Activated CD8-positive, alpha-beta T cell treated with anti-CD3 and anti-CD28 coated beads for 36 hours (primary cell): ENCODE measurements at places on chromosomes 1 and 21.

GRCh38 chr1:2617971-2618470 lies 14.8 kb downstream of the MMEL1 start:
- H3K27ac ChIP-seq, result no peak overlapping the region
- no peak overlapping the region for H3K4me3 ChIP-seq
- DNase-seq, result no peak
- H3K36me3 ChIP-seq, result no peaks in the 10 kb centered on the region
- peaks cover 15% of the 10 kb centered on the region for H3K4me1 ChIP-seq
- no peaks in the 10 kb centered on the region for H3K27me3 ChIP-seq

DNA sequence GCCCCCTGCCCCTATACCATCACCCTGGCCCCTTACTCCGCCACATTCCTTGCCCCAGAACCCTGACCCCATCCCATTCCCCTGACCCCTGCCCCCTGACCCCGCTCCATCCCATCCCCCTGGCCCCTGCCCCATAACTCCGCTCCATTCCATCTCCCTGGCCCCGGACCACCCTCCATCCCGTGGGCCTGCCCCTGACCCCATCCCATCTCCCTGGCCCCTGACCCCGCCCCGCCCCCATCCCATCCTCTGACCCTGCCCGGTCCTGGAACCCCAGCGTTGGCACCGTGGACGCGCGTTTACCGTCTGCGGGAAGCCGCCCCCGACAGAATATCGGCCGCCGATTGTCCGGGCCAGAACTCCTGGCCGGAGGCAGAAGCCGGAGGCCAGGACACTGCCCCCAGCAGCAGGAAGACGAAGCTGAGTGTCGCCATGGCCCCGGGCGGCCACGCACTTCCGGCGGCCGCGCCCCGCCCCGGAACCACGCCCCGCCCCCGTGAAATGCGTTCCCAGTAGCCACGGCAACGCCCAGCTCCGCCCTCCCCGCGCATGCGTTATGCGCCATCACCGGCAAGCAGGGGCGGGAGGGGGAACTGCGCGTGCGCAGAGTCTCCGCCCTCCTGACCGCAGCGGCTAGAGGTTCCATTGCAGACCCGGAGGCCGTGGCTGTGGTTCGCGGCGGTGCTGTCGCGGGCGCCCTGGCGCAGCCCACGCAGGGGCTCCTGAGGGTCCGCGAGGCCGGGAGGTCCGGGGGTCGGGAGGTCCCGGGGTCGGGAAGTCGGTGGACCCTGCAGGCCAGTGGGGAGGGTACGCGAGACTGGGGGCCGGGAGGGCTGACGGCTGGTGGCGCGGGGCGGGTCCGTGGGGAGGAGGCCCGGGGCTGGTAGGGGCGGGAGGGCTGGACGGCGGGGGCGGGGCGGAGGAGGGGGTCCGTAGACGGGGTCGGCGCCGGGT lies at the start of gene POFUT2:
TSS of gene POFUT2 (minus strand) at position 458 of the 954 bp plus-strand sequence. CDS start at position 434, 24 bp downstream.
- H3K4me3 ChIP-seq, result peak within 1 kb of the TSS; percentile 77
- H3K36me3 ChIP-seq, result peaks cover 5% of the 10 kb centered on the region
- peaks cover 8% of the 10 kb centered on the region for H3K4me1 ChIP-seq
- peak; percentile 97 for DNase-seq
- H3K27me3 ChIP-seq, result no peaks in the 10 kb centered on the region

- peak overlapping the region; percentile 88 for H3K27ac ChIP-seq
- H3K36me3 ChIP-seq, result peaks cover 12% of the 10 kb centered on the region
- DNase-seq, result peak; percentile 49
- H3K4me1 ChIP-seq, result peaks cover 24% of the 10 kb centered on the region
- peak overlapping the region; percentile 62 for H3K4me3 ChIP-seq
Measured at GRCh38 chr1:204578867-204579664, 62.9 kb downstream of the MDM4 start.

- no peak overlapping the region for H3K4me3 ChIP-seq
- peak; percentile 52 for DNase-seq
- H3K36me3 ChIP-seq, result no peaks in the 10 kb centered on the region
- peaks cover 2% of the 10 kb centered on the region for H3K27me3 ChIP-seq
Measured at GRCh38 chr1:236451796-236452373, 57.8 kb downstream of the EDARADD start.

GRCh38 chr21:17819877-17820229 lies 697 bp upstream of the C21orf91 start:
- H3K27me3 ChIP-seq, result no peaks in the 10 kb centered on the region
- H3K4me1 ChIP-seq, result peaks cover 31% of the 10 kb centered on the region
- peaks cover 29% of the 10 kb centered on the region for H3K36me3 ChIP-seq
- H3K4me3 ChIP-seq, result peak overlapping the region; percentile 85
- DNase-seq, result peak; percentile 86
- peak overlapping the region; percentile 99 for H3K27ac ChIP-seq
